ENCODE measurements at places on chromosomes 3 and 15.

- DNase-seq: no peak
These were observed 35.7 kb upstream of the VILL start for GRCh38 chr3:37954881-37955280.

GRCh38 chr15:93152360-93152759 lies 63.3 kb upstream of the RGMA start:
- DNase-seq: no peak

DNA sequence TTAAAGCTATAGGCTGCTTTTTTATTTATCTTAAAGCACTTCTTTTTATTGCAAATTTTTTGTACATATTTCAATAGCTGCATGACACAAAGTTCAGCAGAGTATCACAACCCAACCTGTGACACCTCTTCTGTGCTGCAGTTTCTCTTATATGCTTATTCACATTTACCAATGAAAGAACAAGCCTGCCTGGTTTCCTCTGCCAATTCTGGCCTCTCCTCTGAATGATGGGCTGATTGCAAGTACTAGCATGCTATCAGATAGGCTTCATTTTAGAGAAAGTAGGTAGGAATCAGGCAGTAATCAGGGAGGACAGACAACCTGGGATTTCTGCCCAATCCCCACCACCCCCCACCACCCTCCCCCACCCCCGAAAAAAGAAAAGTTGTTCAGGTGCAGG lies 26.6 kb downstream of the ACKR4 start:
- DNase-seq: no peak

DNA sequence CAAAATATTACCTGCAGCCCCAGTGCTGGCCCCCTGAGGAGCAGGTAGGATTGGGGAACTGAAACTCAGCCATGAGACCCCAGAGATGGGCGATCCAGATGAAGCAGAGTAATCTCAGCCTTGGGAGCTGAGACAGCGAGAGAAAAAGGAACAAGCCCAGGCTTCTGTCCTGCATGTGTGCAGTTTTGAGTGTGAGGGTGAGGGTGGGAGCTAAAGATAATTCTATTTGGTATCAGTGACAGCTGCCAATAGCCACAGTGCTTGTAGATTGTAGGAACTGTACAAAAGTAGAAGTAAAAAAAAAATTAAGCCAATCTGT lies 5.9 kb downstream of the ATP8B4 start:
- no peak for DNase-seq

GRCh38 chr15:94234300-94234699 lies 2.9 kb downstream of the MCTP2 start:
- DNase-seq: no peak

DNA sequence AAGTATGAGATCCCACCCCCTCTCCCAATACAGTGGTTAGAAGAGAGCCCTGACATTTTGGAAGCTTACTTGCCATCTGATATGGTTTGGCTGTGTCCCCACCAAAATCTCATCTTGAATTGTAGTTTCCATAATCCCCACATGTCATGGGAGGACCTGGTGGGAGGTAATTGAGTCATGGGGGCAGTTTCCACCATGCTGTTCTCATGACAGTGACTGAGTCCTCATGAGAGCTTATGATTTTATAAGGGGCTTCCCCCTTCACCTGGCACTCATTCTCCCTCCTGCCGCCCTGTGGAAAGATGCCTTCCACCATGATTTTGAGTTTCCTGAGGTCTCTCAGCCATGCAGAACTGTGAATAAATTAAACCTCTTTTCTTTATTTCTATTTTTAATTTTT lies 28.8 kb upstream of the HES1 start:
- no peak for DNase-seq

DNA sequence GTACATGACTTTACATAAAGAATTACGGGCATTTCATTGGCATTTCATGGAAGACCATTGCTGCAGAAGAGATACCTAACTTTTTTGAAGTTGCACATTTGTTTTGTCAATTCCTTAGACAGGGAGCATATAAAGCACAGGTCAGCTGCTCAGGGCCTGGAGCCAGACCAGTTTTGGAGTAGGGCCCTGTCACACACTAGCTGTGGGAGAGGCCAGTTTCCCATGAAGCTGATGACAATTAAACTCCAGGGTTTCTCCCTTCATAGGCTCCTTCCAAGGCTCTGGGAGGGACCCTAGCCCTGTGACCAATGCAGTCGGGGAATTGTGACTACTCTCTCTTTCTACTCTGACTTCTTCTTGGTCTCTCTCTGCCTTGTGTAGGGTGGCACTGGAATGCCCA lies 107.3 kb upstream of the SELENOK start:
- no peak for DNase-seq

GRCh38 chr3:144760831-144761230 lies 789.2 kb downstream of the DIPK2A start:
- no peak for DNase-seq
